ENCODE measurements at places on chromosomes 4 and X.

- no peak for DNase-seq
Measured at GRCh38 chr4:41631523-41631922, 93.6 kb downstream of the LIMCH1 start.

DNA sequence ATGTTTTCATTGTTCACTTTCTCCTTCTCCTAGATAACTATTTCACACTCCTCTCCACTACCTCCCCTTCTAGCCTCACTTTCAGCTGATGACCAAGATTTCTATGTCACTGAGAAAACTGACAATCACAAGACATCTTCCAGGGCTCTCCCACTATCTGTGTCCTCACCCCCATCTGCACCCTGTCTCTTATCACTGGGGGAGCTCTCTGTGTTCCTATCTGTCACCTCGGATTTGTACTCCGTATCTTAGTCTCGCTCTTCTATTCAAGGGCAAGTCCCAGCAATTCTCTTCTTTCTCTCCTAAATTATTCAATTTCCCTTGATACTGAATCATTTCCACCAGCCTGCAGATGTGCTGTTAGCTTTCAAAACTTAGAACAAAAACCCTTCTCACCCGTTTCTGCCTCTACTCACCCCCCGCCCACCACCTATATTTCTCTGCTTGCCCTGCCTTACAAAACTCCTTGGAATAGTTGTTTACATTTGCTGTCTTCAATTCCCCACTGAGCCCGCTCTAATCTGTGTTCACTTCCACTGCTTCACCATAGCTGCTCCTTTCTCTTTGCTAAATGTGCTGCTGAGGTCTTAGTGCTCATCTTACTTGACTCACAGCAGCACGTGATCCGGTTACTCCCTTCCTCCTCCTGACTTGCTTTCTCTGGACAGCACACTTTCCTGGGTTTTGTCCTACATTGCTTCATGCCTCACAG lies 293.2 kb downstream of the UNC5C start:
- DNase-seq = no peak

DNA sequence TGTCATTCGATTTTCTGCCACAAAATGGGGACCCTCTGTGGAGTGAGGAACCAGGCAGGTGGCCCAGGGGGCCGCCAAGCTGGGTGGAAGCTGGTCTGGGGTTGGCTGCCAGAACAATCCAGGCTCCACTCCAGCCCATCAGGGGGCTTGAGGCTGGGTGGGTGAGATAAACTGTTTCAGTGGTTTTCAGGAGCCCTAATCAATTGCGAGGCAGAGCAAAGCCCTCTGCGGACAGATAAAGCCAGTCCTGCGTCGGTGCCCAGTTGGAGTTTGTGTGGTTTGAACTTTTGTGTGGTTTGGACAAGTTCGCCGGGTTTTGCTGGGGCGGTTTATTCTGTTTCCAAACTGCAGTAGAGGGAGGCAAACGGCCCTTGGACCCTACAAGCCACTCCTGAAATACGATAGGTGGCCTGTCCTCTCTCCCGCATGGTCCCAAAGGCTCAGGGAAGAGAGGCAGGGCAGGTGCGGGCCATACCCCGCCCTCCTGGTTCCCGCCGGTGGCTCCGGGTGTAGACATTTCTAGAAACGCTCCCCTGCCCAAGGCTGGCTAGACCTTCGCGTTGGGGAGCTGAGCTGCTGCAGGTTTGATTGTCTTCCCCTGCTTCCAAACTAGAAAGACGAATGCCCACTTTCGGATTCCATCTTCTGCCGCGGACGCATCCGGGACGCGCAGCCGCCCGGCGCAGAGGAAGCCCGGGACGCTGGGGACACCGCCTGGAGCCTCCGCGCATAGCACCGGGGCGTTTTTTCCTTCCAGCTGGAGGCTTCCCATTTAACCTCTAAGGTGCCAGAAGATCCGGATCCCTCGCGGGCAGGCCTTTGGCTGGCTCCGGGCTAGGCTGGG lies 169.0 kb upstream of the BCOR start:
- no peak for DNase-seq

DNA sequence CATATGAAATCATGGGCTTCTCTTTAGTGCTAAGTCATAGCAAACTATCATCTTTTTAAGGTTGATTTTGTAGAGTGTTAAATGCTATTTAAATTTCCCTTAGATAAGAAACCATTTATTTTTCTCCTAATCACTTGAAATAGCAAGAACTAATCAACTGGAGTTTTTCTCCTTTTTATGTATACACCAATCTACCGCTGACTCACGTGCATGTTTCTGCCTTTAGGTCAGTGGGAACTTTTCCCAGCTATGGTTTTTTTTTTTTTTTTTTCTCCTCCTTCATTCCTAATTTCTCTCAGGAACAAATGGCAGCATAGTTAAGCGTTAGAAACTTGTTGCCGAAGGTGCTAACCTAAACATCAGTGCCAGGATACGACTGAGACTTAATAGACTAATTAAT lies 176.4 kb downstream of the BMPR1B start:
- DNase-seq = no peak

- no peak for DNase-seq
Measured at GRCh38 chr4:150089732-150090131, 11.5 kb downstream of the DCLK2 start.

- no peak for DNase-seq
Measured at GRCh38 chr4:26296514-26296913, 24.3 kb upstream of the RBPJ start.

DNA sequence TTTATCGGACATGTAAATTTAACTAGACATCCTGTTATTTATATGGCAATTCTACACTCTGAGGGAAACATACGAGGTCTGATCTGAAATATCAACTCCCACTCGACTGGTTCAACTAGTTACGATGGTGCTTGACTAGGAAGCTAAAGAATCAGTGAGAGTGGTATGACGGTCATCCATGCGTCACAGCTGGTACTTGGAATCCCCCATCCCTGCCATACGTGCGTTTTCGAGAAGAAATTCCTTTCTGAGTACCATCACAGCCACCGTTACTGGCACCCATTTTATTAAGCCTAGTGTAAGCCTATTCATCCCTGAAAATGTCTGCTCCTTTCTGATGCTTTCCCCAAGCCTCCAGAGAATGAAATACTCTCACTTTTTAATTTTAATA lies 695 bp upstream of the PIGA start:
- peak; percentile 58 for DNase-seq

DNA sequence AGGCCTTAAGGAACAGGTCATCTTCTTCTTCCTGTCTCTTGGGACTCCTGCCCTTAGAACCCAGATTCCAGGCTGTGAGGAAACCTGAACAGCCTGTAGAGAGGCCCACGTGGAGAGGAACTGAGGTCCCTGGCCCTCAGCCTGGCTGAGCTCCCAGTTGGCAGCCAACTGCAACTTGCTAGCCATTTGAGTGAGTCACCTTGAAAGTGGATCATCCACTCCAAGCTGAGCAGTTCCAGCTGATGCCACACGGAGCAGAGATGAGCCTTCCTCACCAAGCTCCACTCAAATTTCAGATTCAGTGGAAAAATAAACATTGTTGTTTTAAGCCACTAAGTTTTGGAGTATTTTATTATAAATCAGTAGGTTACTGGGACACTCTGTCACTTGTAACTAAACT lies 392.5 kb downstream of the BCOR start:
- no peak for DNase-seq

- no peak for DNase-seq
Measured at GRCh38 chr4:8108261-8108660, 50.4 kb downstream of the ABLIM2 start.

- no peak for DNase-seq
Measured at GRCh38 chrX:40174854-40175510, 77.2 kb upstream of the BCOR start.

DNA sequence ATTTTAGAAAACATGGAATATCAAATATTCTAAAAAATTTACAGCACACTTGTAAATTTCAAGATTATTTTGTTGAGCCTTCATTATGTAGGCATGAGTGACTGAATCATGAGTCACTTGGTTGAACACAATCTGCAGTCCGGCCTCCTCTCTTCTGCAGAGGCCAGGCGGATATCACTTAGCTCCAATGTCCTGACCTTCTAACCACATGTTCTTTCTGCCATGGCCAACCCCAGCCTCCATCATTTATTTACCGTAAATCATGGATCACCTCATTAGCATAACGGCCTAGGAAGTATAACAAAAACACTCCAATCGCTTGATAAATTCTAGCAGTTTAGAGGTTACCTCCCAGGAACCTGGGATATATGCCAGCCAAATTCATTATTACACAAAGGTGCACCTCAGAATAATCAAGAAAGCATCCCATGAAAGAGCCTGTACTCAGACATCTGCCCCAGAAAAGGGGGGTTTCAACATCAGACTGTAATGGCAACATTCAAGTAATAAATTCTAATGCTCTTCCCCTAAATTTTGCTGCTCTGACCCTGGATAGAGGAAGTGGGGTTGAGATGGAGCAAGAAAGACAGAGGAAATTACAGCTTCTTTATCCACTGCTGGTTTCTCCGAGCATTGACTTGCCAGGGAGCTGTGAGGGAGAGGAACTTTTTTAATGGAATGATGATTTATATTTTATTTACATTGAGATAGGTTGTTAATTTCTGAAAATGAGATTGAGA lies 2153.6 kb upstream of the AGA start:
- peak; percentile 21 for DNase-seq

- no peak for DNase-seq
Measured at GRCh38 chr4:5752376-5753184, 41.6 kb downstream of the EVC start.

DNA sequence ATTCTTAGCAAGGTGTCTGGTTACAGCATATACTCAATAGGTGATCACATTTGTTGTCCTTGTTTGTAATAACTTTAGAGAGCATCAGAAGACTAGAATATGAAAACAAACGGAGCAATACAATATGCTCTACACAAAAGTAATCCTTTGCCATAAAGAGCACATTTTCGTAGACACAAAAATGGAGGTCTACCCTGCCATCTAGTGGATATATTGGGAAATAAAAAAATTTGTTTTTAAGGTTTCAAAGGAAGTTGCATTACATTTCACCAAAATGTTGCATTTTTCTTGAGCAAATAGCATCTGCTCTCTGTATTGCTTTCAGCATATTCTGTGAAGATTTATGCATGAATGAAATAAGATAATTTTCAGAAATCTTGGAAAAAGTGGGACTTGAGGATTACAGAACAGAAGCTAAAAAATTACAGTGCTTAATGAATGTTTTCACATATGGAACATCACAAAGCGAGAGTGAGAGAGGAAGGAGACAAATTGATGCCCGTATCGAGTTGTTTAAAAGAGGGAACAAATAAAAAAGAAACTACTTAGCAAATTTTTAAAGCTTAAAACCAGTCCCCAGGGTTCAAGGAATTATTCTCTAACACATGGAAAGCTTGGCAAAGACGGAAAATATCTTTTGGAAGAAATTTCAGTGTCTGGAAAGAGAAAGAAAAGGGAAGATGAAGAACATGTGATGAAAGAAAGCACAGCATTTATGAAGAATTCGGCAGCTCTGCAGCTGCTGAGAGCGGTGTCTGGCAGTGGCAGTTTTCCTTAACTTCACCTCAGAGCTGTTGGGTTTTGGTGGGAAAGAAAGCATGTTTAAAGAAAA lies 390.1 kb downstream of the ANKRD50 start:
- DNase-seq = peak; percentile 36

- DNase-seq = no peak
Measured at GRCh38 chrX:10158279-10159144, 1.7 kb downstream of the CLCN4 start.

DNA sequence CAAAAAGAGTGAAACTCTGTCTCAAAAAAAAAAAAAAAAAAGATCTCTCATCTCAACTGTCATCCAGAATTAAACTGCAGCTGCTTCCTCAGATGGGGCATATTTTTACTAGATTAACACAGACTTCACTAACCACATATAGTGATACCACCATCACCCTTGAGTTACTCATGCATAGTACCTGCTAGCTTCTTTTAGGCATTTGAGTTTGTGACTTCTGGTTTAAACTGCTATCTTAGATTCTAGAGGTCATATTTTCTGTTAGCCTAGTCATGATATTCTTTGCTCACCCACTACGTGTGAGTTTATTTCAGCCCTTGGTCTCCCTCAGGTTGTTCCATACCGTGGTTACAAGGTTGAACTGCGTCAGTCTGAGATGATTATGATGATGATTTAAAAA lies 154.9 kb upstream of the BMP3 start:
- DNase-seq = no peak

DNA sequence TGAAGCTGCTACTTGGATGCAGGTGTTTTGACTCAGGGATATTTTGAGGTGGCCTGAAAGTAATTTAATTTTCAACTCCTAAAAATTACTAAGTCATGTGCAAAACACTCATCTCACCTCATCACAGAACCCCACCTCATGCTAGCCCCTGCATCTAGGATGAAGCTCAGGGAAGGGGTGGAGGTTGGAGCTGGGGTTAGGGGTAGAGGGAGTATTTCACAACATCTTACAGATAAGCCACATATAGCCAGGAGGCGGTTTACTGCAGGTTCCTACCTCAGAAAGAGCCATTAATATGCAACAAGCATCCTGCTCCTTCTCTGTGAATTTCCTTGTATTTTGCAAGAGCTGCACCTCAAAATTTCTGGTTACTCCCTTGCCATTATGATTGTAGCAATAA lies 70.5 kb upstream of the TSPAN5 start:
- DNase-seq = no peak

GRCh38 chrX:123489011-123489410 lies 243.8 kb downstream of the THOC2 start:
- DNase-seq = no peak

All from renal pelvis (tissue), 12 donors.